ENCODE measurements at places on chromosomes 7 and 10. TPM values are rescaled to one million over a fixed set of nuclear protein-coding genes. Genes with fewer than 3 reads are reported as not detected.

Gene PAX2
- not detected for polyA plus RNA-seq

GRCh38 chr10:74875068-74875467 lies 48.7 kb downstream of the KAT6B start:
- no peak for DNase-seq

DNA sequence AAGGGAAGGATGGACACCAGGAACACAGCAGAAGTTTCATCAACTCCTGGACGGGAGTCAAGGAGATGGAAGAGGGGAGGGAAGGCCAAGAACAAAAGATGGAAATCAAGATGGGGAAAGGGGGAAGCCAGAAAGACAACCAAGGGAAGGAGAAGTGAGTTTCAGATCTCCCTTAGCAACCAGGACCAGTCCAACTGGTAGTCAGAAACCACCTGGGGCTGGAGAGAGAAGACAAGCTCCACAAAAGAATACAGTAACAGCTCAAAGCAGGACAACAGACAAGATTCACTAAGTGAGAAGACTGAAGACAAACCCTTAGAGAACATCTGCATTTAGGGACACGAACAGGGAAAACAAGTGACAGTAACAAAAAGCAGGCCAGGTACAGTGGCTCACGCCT lies 30.6 kb downstream of the CDCA7L start:
- no peak for DNase-seq

GRCh38 chr7:139730746-139731612 lies 46.8 kb downstream of the HIPK2 start:
- no peak for DNase-seq

DNA sequence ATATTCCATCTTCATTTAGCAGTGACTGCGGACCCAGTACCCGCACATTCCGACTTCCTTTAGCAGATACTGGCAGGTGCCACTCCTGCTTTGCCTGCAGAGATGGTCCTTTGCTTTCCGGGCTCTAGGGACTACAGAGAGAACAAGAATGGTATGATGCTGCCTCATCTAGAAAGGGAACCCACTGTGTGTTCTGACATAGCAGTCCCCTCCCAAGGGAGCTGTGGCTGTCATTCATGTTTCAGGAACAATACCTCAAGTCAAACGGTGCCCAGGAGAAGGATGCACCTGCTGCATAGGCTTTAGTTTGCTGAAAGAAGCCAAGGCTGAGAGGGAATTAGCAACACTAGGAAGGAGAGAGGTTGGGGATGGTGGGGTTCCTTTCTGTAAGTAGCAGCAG lies 15.9 kb upstream of the TMEM72 start:
- DNase-seq, result no peak

DNA sequence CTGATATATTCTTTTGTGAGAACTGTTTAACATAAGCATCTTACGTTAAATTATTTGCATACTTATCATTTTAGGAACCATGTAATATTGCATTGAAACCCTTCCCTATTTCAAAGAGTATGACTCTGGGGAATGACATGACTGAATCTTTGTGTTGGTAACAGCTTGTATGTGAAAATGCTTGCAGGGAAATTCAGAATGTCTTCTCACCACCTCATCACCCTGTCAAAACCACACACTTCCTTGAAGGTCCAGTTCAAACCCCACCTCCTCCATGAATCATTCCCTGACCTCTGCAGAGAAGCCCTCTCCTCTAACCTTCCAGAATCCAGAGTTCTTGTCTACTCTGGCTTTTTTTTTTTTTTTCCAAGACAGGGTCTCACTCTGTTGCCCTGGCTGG lies 26.3 kb upstream of the NKX2-3 start:
- no peak for DNase-seq

Gene AP3M1
- polyA plus RNA-seq, result 31.7 TPM

DNA sequence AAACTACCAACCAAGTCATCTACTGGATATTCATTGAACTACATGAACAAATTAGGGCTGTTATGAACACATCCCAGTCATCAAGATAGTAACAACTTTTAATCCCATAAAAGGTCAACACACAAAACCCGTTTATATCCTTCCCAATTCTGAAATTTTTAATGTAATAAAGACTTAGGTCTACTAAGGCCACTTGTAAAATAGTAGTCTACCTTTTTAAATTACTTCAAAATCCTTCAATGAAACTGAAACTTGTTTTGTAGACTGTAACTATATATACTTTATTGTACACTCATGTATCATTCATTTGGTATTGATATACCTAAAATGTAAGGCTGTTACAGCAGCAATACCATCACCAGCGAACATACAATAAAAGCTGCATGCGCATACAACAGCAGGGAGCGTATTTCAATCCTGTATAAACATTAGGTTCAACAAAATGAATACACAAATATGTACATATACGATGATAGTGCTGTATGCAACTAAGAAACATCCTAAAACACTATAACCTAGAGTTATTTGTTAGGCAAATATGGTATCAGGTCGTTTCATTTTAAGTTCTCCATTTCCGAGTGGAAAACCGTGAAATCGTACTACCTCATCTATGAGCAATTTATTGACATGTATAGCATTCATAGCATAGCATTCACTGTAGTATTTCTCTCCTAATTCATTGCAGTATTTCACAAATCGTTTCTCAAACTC lies 973 bp downstream of the ATAD1 start:
- no peak for DNase-seq

DNA sequence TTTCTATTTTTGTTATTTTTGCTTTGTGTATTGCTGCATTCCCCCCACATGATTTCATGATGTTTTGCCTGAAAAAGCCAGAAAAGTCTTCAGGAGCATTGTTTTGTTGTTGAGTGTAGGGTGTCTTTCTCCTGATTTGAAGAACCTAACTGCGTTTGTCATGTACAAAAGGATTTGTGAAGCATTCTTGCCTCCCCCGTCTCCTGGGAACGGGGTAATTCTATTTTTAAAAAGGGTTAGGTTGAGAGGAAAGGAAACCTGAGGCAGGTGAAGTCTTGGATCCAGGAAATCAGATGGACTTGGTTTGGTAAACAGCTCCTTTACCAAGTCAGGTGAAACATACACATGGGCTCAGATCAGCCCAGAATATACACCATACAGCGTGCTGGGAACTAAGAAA lies 26.0 kb upstream of the BTBD16 start:
- DNase-seq, result no peak

- DNase-seq, result no peak
These were observed 322.8 kb upstream of the PHYHIPL start for GRCh38 chr10:58853668-58854067.

Gene SFTPD
- polyA plus RNA-seq, result not detected

- DNase-seq, result no peak
These were observed 134.4 kb downstream of the ATXN7L1 start for GRCh38 chr7:105741982-105742381.

GRCh38 chr10:18164748-18165361 lies 24.6 kb downstream of the CACNB2 start:
- DNase-seq, result peak; percentile 70

DNA sequence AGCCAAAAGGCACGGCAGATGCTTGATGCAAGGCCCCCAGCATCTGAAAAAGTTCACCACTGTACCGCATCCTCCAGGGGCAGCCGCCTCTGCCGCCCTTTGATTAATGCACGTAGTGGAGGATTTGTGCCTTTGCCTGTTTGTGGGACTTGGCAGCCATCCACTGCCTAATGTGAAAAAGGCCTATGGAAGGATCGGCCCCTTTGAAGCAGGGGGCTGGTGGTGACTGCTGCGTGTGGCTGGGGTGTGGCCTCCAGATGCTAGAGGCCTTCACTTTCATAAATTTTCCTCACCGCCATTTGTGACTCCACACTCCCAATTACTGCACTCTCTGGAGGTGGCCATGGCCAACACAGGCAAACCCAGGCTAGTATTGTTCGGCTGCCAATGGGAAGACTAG lies 226.0 kb downstream of the BMPER start:
- DNase-seq, result no peak

Gene SPACDR
- 0.21 TPM for polyA plus RNA-seq

Gene SPDYE1
- not detected for polyA plus RNA-seq

GRCh38 chr7:103532955-103533354 lies 86.9 kb upstream of the SLC26A5 start:
- no peak for DNase-seq

DNA sequence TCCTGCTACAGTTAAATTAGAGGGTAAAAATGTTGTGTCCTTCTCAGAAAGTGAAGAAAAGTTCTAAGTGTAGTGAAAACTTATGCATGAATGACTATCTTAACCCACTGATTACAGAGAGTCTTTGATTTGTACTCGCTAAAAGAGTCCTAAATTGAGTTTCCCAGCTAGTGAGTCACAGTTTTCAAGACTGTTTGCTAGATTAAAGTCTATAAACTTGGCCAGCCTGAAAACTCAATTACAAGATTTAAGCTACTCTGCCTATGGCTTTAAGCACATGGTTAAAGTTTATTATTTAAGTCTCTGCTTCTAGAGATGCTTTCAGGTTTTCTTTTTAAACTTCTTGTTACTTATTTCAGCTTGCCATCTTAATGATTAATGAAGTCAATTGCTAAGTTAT lies 44.4 kb downstream of the MRPS24 start:
- DNase-seq, result no peak

DNA sequence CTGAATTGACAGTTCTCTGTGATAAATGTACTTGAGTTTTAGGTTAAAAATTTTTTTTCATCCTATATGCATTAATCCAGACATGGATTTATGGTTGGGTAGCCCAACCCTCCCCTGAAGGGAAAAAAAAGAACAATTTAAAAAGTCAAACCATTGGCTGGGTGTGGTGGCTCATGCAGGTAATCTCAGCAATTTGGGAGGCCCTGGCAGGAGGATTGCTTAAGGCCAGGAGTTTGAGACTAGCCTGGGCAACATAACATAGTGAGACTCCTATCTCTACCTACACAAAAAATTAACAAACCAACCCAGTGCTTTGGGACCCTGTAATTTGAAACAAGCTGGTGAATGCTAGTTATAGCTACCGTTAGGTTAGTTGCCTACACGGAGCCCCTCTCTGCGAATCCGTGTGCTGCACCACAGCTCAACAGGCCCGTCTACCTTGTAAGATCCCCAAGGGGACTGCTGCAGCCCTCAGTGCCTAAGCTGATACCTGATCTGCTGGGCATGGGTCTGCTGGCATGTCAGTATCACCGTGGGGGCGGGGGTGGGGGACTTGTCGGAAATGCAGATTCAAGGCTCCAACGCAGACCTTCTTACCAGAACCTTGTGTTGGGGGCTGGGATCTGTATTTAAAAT lies 32.8 kb downstream of the TSPAN14 start:
- no peak for DNase-seq

Gene NEUROD6
- not detected for polyA plus RNA-seq

Gene TWIST1
- polyA plus RNA-seq, result 28.2 TPM

Gene PDZD7
- 0.53 TPM for polyA plus RNA-seq

DNA sequence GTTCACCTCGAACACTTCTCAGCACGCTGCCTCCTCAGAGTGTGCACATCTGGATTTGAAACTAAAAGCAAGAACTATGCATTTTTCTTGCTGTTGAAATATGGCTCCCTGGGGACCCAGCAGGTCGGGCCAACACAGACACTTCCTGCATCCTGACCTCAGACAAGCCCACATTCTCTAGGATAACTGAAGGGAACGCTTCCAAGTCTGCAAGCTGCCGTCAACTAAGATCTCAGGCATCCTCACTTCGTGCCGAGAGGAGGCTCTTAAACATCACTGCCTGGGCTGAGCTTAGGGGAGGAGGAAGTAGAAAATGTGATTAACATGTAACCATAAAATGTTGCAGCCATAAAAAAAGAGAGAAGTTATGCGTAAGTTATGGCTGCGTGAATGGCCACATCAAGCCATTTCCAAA lies 65.5 kb downstream of the PYROXD2 start:
- peak; percentile 100 for DNase-seq

- DNase-seq, result no peak
These were observed 243.0 kb downstream of the ACTR3B start for GRCh38 chr7:153002572-153002971.

GRCh38 chr7:98051118-98051744 lies 55.4 kb upstream of the LMTK2 start:
- DNase-seq, result no peak

GRCh38 chr7:77442636-77443035 lies 26.5 kb upstream of the GSAP start:
- DNase-seq, result no peak

DNA sequence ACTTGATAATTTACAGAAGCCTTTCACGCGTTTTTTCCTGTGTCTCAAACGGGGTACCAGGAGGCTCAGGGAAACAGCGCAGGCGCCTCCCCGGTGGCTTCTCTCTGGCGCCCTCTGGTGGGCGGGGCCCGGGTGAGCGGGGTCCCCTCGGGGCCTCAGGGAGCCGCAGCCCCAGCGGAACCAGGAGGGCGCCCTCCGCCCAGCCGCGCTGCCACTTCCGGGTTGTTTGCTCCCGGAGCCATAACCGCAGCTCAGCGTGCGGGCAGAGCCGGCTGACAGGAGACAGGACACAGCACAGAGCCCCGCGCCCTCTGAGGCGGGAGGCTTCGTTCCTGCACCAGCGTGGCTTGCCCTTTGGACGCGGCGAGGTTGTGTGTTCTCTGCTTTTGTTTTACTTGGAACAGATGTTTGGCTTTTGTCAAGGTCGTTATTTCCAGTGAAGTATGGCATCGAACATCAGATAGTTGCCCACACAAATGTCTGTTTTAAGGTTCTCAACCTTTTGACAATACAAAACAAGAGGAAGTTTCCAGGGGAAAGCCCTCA lies 6.9 kb upstream of the CYP2E1 start:
- peak; percentile 10 for DNase-seq

Gene TMEM176A
- not detected for polyA plus RNA-seq

Gene IPMK
- polyA plus RNA-seq, result 1.9 TPM

Gene PRTFDC1
- polyA plus RNA-seq, result 8.1 TPM

- DNase-seq, result no peak
These were observed 59.8 kb upstream of the GDF10 start for GRCh38 chr10:47240173-47240572.

Gene FRAT1
- polyA plus RNA-seq, result 1.2 TPM

Gene C7orf33
- polyA plus RNA-seq, result not detected

Gene HOXA10
- 59.6 TPM for polyA plus RNA-seq

Gene ADRB1
- polyA plus RNA-seq, result not detected

DNA sequence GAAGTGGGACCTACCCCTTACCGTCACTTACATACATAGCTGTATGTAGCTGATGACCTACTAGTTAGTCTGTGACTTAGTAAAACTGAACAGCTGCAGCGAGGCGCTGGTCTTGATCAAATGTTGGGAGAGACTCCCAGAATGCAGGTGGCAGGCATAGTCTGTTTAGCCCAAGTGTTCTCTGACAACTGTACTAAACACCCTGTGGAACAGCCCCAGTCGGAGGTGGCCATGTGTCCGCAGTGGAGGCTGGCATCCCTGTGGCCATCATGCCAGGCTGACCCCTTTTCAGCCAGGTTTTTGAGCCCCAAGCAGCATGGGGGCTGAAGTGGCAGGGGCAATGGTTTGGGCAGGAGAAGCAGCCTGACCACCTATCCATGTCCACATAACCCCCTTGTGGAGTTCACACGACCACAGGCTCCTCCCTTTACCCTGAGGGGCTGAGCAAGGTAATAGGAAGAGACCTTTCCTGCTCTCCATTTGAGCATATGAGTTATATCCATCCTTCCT lies 7.2 kb downstream of the ADCY1 start:
- no peak for DNase-seq

Measured in BJ (cell line).